ENCODE measurements at places on chromosomes 6 and 20.

- DNase-seq = no peak
Measured at GRCh38 chr6:170459451-170459850, 93.7 kb downstream of the PSMB1 start.

GRCh38 chr20:14412065-14412681, 74.8 kb upstream of the FLRT3 start:
- DNase-seq = no peak

GRCh38 chr6:143251288-143251687, 190.6 kb downstream of the AIG1 start:
- DNase-seq = no peak

DNA sequence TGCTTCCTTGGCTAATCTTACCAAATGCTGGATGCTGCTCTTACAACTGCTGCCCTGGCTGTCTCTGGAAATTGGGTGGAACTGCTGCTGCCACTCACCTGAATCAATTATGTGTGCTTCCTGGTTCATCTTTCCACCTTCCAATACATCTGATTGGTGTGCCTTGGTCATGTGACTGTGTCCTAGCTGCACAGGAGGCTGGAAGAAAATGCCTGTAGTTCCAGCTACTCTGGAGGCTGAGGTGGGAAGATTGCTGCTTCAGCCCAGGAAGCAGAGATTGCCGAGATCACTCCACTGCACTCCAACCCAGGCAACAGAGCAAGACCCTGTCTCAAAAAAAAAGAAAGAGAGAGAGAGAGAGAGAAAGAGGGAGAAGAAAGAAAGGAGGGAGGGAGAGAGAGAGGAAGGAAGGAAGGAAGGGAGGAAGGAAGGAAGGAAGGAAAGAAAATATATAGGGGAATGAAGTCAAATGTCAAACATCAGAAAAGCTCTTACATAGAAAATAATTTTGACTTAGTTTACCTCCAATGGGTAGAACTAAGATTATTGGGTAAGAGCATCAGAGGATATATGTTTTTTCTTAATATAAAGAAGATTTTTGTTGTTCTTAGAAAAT, 14.1 kb upstream of the PPARD start:
- DNase-seq = no peak

- DNase-seq = peak; percentile 39
Measured at GRCh38 chr6:133184798-133185372, 56.3 kb upstream of the EYA4 start.

DNA sequence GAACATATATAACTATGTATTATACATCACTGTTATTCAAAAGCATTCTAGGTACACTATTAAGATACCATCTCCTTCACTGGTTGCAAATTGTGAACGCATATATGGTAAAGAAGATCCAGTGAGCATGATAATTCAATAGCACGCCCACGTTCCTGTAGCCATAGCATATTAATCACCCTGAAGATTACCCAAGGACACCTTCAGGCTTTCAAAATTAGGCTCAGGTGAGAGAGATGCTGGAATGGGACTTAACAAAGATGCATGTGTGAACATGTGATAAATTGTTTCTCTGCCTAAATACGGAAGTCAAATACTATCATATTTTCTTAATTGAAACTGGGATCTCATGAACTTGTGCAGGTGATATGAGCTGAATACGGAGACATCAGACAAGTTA, 303.5 kb downstream of the PTPRK start:
- DNase-seq = no peak

DNA sequence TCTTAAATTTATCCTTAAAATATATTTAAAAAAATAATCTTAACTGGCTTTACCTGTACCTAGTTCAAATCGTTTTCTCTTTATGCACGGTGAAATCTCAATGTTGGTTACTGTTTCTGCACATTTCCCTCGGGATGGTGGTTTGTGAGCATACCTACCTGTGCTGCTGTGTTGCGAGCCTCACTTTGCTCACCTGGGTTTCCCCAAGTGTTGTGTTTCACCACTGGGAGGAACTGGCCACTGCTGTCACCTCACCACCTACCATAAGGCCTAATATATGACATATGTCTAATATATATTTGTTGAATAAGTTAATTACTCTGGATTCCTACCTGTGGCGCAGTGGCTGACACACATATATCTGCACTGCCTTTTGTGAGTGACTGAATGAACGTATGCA, 493.5 kb upstream of the FLRT3 start:
- DNase-seq = no peak

- DNase-seq = no peak
Measured at GRCh38 chr6:33566182-33567084, 13.6 kb downstream of the BAK1 start.

DNA sequence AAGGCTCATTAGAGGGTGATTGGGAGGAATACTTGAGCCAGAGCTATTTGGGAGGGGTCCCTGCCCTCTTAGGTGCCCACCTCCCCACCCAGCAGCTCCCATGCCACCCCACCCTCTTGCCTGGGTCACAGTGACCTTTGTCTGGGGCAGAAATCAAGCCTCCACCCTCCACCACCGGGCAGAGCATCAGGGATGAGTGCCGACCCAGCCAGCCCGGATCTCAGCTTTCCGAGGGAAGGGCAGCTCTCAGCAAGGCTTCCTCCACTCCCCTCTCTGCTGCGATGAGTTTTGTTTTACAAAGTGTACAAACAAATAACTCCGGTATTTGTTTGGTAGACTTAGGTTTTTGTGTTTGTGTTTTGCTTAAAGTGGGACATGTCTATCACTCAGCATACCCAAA, 136.7 kb upstream of the CST7 start:
- DNase-seq = no peak

- DNase-seq = no peak
Measured at GRCh38 chr6:39520916-39521315, 198.4 kb upstream of the KCNK16 start.

- DNase-seq = no peak
Measured at GRCh38 chr6:52538901-52539354, 37.9 kb downstream of the TRAM2 start.

- no peak for DNase-seq
Measured at GRCh38 chr6:90008189-90008907, 114.1 kb downstream of the GJA10 start.

- no peak for DNase-seq
Measured at GRCh38 chr20:31551163-31552081, 37.2 kb downstream of the HM13 start.

DNA sequence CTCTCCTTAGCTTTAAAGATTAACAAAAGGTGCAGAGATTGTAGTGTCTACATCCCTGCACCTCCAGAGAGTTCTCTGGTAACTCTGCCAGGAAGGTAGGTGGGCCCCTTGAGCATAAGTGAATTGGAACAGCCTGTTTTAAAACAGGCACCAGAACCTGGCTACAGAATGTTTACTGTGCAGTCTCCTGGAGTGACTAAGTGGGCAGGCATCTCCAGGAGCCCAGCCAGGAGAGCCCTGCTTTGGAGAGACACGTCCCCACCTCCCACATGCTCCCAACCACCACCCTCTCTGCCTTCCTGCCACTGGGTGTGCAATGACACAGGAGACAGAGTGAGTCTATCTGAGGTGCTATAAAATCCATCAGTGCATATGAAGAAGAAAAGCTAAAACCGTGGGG, 110.3 kb upstream of the EYA4 start:
- no peak for DNase-seq

GRCh38 chr6:52531396-52531795, 45.5 kb downstream of the TRAM2 start:
- no peak for DNase-seq

DNA sequence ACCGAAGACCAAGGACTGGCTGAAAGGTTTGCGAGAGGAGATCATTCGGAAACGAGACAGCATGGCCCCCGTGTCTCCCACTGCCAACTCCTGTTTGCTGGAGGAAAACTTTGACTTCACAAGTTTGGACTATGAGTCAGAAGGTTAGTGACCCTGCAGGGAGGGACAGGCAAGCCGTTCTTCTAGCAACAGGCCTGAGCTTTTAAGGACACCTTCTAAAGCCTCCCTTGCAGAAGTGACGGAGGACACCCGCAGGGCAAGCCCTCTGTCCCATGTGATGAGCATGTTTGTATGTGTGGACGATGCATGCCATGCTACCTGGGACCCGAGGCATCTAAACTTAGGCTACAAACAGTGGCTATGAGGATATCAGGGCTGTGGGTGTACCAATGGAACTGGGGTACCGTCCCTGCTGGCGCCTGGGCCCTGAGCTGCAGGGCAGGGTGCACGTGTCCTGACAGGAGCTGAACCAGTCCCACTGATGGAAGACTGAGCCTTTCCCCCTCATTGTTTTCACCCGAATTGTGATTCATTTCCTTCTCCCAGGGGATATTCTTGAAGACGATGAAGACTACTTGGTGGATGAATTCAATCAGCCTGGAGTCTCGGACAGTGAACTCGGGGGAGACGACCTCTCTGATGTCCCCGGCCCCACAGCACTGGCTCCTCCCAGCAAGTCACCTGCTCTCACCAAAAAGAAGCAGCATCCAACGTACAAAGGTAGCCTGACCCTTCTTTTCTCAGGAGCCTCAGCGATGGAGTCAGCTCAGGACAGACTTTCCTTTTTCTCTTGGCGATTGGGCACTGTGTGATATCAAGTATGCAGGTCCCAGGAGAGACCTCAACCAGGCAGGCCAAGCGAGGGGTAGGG, 84.4 kb downstream of the SERAC1 start:
- DNase-seq = no peak

GRCh38 chr6:160029525-160029924, 60.6 kb downstream of the IGF2R start:
- DNase-seq = no peak

GRCh38 chr6:23705697-23706096, 420.3 kb upstream of the NRSN1 start:
- no peak for DNase-seq

DNA sequence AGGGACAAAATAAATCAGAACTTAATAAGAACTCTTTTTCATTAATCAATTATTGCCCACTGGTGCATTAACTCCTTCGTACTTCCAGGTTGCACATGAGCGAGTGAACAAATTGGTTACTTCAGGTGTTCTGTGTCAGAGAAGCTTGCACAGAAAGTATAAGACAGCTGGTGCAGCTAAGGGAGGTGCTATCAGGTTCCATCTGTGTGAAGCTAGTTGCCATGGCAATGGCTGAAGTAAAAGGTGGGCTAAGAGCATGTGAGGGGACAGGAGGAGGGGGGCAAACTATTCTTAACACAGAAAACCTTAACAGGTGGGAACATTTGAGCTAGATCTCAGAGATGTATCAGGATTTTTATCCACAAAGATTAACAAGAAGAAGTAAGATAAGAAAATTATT, 81.6 kb downstream of the MANEA start:
- DNase-seq = no peak

- DNase-seq = no peak
Measured at GRCh38 chr20:2336471-2336870, 40.7 kb downstream of the TGM3 start.

GRCh38 chr20:9609887-9610502, 95.6 kb downstream of the LAMP5 start:
- peak; percentile 81 for DNase-seq

DNA sequence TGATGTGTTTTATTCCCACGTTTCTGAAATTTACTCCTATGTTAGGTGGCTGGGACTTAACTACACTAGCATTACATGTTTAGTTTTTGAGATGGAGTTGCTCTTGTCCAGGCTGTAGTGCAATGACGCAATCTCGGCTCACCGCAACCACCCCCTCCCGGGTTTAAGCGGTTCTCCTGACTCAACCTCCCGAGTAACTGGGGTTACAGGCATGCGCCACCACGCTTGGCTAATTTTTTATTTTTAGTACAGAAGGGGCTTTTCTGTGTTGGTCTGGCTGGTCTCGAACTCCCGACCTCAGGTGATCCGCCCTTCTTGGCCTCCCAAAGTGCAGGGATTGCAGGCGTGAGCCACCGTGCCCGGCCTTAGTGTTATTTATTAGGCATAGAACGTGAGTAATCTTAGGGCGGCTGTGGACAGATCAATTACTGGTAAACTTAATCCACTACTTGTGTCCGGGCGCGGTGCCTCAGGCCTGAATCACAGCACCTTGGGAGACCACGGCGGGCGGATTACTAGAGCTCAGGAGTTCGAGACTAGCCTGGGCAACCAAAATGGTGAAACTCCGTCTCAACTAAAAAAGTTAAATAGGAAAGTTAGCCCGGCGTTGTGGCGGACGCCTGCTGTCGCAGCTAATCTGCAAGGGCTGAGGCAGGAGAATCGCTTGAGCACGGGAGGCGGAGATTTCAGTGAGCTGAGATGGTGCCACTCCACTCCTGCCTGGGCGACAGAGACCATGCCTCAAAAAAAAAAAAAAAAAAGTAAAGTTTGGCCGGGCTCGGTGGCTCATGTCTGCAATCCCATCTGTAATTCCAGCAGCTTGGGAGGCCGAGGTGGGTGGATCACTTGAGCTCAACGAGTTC, 123.7 kb upstream of the BTN3A2 start:
- no peak for DNase-seq

DNA sequence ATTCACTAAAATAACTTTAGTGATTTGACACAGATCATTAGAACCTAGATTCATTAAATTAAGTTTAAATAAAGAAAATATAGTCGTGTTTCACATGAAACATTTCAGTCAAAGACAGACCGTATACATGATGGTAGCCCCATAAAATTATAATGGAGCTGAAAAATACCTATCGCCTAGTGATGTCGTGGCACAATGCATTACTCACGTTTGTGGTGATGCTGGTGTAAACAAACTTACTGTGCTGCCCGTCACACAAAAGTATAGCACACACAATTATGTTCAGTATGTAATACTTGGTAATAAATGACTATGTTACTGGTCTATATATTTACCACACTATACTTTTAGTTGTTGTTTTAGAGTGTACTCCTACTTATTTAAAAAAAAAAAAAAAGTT, 17.3 kb downstream of the DST start:
- DNase-seq = no peak

DNA sequence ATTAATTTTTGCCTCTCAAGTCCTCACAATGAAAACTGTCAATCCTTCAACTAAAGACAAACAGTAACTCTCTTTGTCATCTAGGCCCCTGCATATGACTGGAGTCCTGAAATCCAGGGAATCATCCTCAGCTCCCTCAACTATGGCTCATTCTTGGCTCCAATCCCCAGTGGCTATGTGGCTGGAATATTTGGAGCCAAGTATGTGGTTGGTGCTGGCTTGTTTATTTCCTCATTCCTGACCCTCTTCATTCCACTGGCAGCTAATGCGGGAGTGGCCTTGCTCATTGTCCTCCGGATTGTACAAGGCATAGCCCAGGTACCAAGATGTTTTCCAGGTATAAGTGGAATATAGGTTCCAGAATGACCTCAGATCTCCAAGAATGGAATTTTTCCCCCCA, 15.4 kb downstream of the SLC17A4 start:
- DNase-seq = no peak

DNA sequence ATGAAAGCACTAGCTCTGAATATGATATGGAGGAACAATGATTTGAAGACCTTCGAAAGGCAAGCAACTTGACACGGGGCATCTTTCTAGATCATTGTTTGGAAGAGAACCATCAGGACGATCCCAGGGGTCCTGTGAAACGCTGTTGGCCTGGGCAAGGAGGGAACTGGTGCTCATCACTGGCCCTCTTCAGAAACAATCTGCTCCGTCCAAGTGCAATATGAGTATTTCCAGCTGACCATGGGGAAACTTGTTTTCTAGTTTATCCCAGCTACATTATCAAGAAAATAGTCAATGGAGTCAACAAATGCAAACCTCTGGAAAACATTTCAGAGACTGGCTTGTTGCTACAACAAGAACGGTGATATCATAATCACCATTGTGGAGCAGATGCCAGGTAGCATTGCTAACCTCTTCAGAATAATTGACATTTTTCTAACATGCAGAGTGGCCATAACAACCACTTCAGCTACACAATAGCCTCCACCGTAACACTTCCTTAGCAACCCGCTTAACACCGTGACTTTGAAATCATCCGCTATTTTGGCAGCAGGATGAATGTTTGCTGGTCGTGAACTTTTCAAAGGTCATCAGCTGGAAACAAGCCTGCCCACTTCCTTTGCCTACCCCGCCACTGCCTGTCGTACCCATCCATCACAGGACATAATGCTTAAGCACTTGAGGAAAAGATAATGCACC, 112.0 kb upstream of the PDE10A start:
- no peak for DNase-seq
